SK-N-SH treated with all-trans-retinoic acid at 6 μM for 48 hours (cell line): ENCODE measurements at places on chromosomes 11 and 22.

DNA sequence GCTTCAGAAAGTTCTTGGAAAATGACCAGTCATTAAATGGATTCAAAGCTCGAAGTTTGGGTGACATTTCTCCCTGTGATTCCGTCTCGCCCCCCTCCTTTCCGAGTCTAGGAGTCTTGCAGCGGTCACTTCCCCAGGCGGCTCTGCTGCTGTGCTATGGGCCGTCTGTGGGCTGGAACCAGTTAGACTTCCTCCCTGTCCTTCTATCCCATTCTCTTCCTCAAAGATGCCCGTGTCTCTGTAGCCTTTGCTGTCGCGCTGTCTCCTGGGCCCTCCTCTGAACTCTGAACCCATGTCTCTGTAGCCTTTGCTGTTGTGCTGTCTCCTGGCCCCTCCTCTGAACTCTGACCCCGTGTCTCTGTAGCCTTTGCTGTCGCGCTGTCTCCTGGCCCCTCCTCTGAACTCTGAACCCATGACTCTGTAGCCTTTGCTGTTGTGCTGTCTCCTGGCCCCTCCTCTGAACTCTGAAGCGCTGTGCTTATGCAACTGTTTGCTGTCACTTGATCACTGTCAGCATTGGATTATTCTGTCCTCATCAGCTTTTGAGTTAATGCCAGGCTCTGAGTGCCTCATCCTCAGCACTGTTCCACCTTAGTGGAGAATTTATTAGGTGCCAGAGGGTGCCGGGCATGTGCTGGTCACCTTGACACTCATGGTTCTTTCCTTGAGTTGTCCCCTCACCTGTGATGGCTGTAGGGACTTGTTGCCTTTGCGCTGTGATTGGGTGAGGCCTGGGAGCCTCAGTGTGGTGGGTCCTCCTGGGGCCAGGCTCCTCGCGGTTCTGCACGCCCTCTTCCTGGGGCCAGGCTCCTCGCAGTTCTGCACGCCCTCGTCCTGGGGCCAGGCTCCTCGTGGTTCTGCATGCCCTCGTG lies 173.3 kb downstream of the TBC1D22A start:
- no peak for ATAC-seq

GRCh38 chr22:17429516-17429915 lies 60.3 kb downstream of the CECR2 start:
- ATAC-seq = no peak

DNA sequence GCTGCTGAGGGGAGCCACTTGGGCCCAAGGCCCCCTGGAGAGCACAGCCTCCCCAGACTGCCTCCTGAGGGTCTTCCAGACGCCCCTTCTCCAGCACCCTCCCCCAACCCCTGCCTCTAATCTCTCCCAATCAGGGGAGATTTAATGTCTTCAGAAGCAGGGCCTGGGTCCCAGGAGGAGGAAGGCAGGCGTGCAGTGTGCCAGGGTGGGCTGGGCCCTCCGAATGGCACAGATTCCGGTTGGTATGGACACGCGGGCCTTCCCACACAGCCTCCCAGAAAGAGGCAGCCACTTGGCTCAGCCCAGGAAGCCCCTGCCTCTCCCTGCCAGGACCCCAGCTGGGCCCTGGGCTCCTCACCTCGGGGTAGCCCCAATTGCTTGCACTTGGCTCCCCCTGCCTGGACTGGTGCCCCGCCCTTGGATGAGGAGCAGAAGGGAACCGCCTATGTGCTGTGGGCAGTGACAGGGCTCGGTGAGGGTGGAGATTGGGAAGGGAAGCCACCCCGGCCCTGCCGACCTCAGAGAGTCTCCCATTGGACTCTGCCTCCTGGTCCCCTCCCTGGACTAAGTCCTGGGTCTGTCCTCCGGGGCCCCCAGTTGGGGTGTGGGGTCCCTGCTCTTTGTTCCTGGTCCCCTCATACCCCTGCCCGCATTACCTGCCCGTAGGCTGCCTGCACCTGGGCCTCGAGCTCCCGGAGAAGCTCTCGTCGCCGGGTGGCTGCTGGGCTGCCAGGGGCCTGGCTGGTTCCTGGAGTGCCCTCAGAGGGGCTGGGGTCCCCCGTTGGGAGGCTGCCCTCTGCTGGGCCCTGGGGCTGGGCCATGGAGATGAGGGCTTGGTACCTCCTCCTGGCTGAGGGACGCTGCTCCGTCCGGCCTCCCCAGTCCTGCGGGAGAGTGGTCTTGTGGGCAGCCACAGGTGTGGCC lies 572 bp upstream of the CABP2 start:
- no peak for ATAC-seq

- ATAC-seq = no peak
Measured at GRCh38 chr11:93736129-93736528, 5.2 kb downstream of the TAF1D start.

- peak; percentile 78 for ATAC-seq
Measured at GRCh38 chr22:41021613-41022454, 70.6 kb upstream of the EP300 start.
